ENCODE measurements at places on chromosomes 16 and 17.

DNA sequence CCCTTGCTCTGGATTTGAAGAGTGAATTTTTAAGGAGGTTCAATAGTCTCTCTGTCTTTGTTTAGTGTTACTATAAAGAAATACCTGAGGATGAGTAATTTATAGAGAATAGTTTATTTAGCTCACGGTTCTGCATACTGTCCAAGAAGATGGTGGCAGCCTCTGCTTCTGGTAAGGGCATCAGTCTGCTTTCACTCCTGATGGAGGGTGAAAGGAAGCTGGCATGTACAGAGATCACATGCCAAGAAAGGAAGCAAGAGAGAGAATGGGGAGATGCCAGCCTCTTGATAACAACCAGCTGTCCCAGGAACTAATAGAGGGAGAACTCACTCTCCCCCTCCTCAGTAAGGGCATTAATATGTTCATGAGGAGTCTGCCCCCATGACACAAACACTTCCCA, 917.5 kb upstream of the GOT2 start:
- peak; percentile 26 for DNase-seq

GRCh38 chr16:29974291-29975133, 844 bp downstream of the TAOK2 start:
- DNase-seq: peak; percentile 72

DNA sequence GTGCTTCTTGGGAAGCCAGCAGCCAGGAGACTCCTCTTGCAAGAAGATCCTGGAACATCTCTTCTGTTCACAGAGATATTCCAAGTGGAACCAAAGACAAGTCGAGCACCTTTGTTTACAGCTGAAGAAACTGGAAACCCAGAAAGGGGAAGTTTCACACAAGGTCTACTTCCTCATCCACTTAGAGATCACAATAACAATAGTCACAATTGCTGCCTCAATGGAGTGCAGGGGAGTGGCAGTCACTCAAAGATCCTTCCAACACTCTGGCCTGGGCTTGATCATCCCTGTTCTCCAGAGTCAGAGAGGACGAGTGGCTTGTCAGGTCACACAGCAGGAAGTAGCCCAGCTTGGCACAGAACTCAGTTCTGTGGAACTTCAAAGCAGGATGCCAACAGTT, 46.9 kb upstream of the SIAH1 start:
- peak; percentile 27 for DNase-seq

- DNase-seq: no peak
These were observed 878 bp upstream of the RNF157 start for GRCh38 chr17:76241204-76241538.

GRCh38 chr16:89117975-89118289, 24.3 kb downstream of the ACSF3 start:
- no peak for DNase-seq

Measured in stomach (tissue), 19 donors.